ENCODE measurements at places on chromosomes 11 and 22.

- DNase-seq = no peak
Observed at GRCh38 chr11:88281317-88281712, 56.2 kb downstream of the CTSC start.

DNA sequence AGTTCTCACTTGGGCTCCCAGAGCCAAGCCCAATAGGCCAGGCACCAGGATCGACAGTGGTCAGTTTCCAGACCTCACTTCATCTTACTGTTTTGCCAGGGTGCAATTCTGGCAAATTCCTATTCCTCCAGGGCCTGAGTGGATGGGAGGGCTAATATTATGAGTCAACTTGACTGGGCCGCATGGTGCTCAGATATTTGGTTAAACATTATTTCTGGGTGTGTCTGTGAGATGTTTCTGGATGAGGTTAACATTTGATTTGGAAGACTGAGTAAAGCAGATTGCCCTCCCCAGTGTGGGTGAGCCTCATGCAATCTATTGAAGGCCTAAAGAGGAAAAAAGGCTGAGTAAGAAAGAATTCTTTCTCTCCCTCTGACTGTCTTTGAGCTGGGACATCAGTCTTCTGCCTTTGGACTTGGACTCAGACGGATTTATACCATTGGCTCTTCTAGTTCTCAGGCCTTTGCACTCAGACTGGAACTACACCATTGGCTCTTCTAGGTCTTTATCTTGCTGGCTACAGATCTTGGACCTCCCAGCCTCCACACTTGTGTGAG lies 132.9 kb upstream of the ZBED5 start:
- no peak for DNase-seq

DNA sequence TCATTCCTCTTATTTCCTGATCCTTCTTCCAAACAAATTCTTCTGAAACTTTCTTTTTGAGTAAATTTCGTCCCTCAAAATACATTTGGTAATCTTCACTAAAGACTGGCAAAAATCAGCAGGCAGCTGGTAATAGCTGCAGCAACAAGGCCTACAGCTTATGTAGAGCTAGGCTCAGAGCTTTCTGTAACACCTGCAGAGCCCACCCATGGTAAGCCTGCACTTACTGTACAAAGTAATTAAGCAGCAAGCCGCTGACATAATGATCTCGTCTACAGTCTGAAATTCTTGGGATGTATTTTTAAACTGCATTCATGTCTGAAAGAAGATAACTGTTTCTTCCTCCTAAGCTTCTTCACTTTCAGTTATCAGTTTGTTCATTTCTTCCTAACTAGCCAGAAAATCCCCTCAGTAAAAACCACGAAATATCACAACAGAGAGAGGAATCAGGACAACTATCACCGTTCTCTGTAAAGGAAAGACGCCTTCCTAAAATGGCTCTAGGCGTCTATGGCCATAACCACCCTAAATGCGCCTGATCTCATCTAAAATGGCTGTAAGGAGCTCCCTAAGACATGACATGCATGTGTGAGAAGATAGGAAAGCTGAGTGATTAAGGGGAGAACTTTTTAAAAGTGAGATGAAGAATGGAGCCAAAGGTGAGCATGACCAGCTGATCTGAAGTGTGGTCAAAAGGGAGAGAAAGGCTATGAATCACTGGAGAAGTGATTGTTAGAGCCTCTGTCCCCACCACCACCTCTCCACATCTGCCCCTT lies 56.2 kb downstream of the DENND5A start:
- DNase-seq = peak; percentile 16

- DNase-seq = no peak
Observed at GRCh38 chr22:45579306-45579705, 76.6 kb downstream of the FBLN1 start.

GRCh38 chr11:124761301-124762104 lies 587 bp downstream of the ESAM start:
- no peak for DNase-seq

- DNase-seq = no peak
Observed at GRCh38 chr22:36744791-36745190, 31.1 kb downstream of the IFT27 start.

- no peak for DNase-seq
Observed at GRCh38 chr11:61969838-61970662, 2.6 kb upstream of the FTH1 start.

DNA sequence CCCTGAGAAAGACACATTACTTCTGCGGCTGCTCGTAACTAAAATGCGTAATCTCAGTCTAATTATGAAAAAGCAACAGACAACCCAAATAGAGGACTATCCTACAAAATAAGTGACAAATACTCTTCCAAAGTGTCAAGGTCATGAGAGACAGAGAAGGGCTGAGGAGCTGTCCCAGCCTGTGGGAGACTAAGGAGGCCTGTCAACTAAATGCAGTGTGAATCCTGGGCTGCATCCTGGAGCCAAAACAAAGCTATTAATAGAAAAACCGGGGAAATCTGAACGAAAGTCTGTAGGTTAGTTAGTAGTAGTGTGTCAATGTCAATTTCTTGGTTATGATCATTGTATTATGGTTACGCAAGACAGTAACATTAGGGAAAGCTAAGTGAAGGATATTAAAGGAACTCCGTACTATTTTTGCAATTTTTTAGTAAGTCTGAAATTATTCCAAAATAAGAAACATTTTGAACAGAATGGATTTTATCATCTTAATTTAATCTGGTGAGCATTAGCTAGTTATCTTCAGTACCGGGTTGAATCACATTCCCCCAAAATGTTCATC lies 39.8 kb upstream of the SLC35C1 start:
- no peak for DNase-seq

GRCh38 chr11:126410649-126411048 lies 55.2 kb downstream of the ST3GAL4 start:
- no peak for DNase-seq

DNA sequence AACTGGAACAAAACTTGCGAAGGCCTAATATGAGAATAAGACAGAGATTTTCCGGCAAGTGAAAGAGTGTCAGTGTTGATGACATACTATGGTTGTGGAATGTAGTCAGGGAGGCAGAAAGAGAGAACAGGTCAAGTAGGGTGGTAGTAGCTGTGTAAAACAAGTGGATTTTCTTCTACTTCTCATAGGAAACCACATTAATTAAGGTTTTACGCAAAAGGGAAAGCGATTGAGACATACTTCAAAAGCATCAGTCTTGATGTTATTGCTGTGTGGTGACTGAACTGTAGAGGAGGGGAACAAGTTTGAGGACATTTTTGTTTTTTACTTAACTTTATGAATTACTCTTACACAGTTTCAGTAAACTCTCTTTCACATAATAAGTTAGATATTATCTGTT lies 186.0 kb upstream of the CNTN5 start:
- no peak for DNase-seq

- DNase-seq = no peak
Observed at GRCh38 chr11:89015614-89016013, 50.2 kb downstream of the GRM5 start.

DNA sequence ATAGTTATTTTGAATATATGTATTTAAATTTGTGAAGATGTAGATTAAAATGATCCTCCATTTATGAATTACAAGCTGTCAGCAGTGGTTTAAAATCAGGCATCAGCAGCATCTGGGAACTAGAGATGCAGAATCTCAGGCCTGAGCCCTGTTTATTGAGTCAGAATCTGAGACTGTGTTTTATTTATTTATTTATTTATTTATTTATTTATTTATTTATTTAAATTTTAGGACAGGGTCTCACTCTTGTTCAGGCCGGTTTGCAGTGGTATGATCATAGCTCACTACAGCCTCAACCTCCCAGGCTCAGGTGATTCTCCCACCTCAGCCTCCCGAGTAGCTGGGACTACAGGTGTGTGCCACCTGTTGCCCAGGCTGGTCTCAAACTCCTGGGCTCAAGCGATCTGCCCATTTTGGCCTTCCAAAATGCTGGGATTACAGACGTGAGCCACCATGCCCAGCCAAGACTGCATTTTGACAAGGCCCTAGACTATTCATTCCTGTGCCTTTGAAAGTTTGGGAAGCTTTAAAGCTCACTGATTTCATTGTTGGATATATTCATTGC lies 70.7 kb downstream of the PPP6R3 start:
- no peak for DNase-seq

DNA sequence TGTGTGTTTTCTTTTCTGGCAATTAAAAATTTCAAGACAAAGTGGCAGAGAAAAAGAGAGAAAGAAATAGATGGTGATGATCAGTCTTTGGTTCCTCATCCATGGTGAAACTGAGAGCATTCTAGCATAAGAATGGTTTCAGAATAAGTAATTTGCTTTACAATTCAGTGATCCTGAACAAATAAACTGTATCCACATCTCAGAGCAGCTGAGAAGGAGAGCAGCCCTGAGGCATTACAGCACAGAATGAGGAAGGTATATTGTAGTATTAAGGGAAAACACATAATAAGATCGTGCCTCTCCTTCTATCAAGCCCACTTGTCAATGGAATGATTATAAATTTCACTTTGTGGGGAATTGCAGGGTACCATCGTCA lies 17.4 kb downstream of the LUZP2 start:
- no peak for DNase-seq

GRCh38 chr22:37098976-37099591 lies 10.4 kb downstream of the TMPRSS6 start:
- DNase-seq = peak; percentile 22

DNA sequence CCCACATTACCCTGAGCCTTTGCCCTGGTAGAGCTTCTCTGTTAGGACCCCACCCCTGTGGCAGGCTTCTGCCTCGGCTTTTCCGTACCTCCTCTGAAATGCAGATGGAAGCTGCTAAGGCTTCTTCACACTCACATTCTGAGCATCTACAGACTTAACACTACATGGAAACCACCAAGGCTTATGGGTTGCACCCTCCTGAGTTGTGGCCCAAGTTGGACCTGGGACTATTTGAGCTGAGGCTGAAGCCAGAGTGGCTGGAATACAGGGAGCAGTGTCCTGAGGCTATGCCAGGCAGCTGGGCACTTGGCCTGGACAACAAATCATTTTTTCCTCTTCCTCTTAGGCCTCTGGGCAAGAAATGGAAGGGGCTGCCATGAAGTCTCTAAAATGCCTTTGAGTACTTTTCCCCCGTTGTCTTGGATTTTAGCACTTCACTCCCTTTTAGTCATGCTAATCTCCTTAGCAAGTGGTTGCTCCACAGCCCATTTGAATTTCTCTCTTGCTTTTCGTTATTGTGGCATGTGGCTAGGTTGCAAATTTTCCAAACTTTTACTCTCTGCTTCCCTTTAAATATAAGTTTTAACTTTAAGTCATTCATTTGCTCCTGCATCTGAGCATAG lies 114.8 kb upstream of the FIBIN start:
- no peak for DNase-seq

DNA sequence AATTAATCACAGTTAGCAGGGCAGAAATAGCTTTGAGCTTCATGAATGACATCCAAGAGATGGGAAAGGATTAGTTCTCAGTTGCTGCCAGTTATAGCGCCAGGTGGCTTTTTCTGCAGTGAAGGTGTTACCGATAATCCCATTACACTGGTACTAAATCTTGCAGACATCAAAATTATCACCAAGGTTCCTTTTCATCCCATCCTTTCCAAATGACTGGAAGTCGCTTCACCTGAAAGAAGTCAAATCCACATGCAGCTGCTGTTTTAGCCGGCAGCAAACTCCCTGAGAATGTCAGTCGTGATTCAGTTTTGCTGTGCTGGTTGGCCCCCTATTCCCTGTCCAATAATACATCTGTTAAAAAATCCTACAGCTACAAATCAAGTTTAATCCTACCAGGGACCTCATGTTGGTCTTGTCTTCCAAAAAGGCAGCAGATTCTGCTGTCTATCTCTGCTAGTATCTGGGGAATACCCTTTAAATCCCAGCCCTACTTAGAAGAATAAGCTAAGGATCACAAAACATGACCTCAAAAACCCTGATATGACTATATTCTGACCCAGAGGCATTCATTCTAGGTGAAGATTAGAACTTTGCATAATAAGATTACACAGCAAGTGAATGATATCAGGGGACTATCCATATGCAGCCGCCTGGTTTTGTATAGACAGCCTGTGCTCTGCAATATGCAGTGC lies 31.7 kb downstream of the IMMP1L start:
- DNase-seq = no peak

- DNase-seq = no peak
Observed at GRCh38 chr11:69173925-69174581, 18.3 kb downstream of the SMIM38 start.

DNA sequence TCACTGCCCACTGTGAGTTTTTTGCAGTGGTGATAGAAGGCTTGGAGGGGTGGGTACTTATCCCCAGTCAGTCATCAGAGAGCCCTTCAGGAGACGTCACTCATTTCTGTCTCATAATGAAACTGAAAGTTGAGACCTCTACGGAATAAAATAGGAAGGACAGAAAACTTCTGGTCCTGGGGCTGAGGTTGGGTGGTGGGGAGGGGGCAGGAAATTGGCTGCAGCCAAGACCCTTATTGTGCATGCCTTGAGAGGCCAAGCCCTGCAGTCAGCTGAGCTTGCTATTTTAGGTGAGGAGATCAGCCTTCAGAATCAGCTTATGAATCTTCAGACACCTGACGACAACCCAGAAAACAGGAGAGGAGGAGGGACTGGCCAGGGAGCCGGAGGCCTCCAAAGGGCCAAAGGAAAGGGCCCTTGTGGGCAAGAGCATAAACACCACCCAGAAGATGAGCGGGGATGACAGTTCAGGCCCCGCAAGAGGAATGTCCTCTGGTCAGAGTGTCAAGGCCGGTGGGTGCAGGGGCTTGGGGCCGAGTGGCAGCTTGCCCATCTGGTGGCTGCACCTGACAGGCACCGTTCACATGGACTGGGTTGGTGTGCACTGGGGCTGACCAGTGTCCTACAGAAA lies 17.9 kb upstream of the ADA2 start:
- peak; percentile 33 for DNase-seq

GRCh38 chr11:72807021-72807693 lies 7.1 kb upstream of the ATG16L2 start:
- no peak for DNase-seq

DNA sequence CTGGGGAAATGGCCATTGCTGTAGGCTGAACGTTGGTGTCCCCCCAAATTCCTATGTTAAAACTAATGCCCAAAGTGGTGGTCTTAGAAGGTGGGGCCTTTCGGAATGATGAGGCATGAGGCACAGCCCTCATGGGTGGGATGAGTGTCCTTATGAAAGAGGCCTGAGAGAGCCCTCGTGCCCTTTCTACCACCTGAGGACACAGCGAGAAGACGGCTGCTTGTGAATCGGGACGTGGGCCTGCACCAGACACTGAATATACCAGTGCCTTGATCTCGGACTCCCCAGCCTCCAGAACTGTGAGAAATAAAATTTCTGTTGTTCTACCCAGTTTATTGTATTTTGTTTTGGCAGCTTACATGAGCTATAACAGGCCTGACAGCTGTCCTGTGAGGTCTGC lies 162.9 kb upstream of the B3GAT1 start:
- no peak for DNase-seq

DNA sequence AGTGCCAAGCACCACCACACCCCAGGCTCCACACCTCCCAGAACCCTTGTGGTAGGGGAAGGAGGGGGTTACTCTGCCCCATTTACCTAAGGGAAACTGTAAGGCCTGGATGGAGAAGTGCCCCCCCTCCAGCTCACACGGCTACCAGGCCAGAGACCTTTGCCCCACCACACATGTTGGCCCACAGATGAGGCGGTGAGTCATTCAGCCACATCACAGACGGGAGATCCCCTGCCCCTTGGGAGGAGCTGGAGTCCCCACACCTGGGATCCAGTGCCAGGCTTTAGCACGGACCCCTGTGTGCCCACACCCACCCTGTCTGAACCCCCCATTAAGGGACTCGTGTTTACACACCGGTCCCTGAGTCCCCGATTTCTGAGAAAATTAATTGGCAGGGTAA lies 24.9 kb downstream of the CDKN1C start:
- peak; percentile 58 for DNase-seq

Measured in activated CD4-positive, alpha-beta memory T cell treated with anti-CD3 and anti-CD28 coated beads for 36 hours (primary cell).